Pancreas (tissue), 10 donors: ENCODE measurements at places on chromosomes 6 and 20. TPM values are rescaled to one million over a fixed set of nuclear protein-coding genes. Genes with fewer than 3 reads are reported as not detected.

The HMGA1 gene
- 38.7 TPM for total RNA-seq

The SUMO4 gene
- total RNA-seq = 0.28 TPM

The GLP1R gene
- total RNA-seq = 6.6 TPM

The GABRR1 gene
- not detected for total RNA-seq

The CYP39A1 gene
- 2.1 TPM for total RNA-seq

The C20orf204 gene
- 0.78 TPM for total RNA-seq

The KIAA0408 gene
- 0.31 TPM for total RNA-seq

The FBXO30 gene
- 3.4 TPM for total RNA-seq

The JPH2 gene
- total RNA-seq = 0.31 TPM

The DNPH1 gene
- total RNA-seq = 45.1 TPM

The FOXS1 gene
- total RNA-seq = 0.26 TPM

The NKAIN2 gene
- total RNA-seq = 0.09 TPM

The ZBTB2 gene
- total RNA-seq = 3.9 TPM

The C4A gene
- total RNA-seq = 86.8 TPM

The HSPA1B gene
- total RNA-seq = 248 TPM

The OLIG3 gene
- total RNA-seq = not detected

The BAG2 gene
- total RNA-seq = 0.46 TPM

The MEI4 gene
- total RNA-seq = 1.9 TPM

The C20orf202 gene
- 0.14 TPM for total RNA-seq

The PRICKLE4 gene
- 0.98 TPM for total RNA-seq

The WFDC2 gene
- total RNA-seq = 5.3 TPM

The BMP7 gene
- total RNA-seq = 0.47 TPM

The NKX2-4 gene
- total RNA-seq = not detected

The ITPR3 gene
- 20.3 TPM for total RNA-seq

The CD93 gene
- 4.5 TPM for total RNA-seq

The VGLL2 gene
- not detected for total RNA-seq

The HCRTR2 gene
- total RNA-seq = not detected

The PSORS1C2 gene
- total RNA-seq = not detected

The SAMD5 gene
- 1.1 TPM for total RNA-seq

The SOX18 gene
- 3.7 TPM for total RNA-seq

The MOG gene
- not detected for total RNA-seq

The RBBP8NL gene
- total RNA-seq = 1.6 TPM

The AHCY gene
- total RNA-seq = 62.6 TPM

The RIPOR3 gene
- 2.5 TPM for total RNA-seq

The OR2H1 gene
- not detected for total RNA-seq

The FGD2 gene
- 13.2 TPM for total RNA-seq

The XPO5 gene
- total RNA-seq = 19.2 TPM
